ENCODE measurements at places on chromosomes 6 and 20. TPM values are rescaled to one million over a fixed set of nuclear protein-coding genes. Genes with fewer than 3 reads are reported as not detected.

RSPH4A gene
- 0.21 TPM for total RNA-seq

ADAM33 gene
- 1.3 TPM for total RNA-seq

HEBP2 gene
- 62.2 TPM for total RNA-seq

RWDD2A gene
- 5.6 TPM for total RNA-seq

FAM184A gene
- 4.2 TPM for total RNA-seq

Data from cardiac muscle cell (in vitro differentiated cells and primary cell).